ENCODE measurements at places on chromosomes 1 and 21.

- DNase-seq = no peak
Observed at GRCh38 chr1:79373481-79374125, 367.1 kb upstream of the ADGRL4 start.

- no peak for DNase-seq
Observed at GRCh38 chr1:243991650-243992049, 59.4 kb upstream of the ZBTB18 start.

GRCh38 chr1:155193275-155193990 lies 14.3 kb downstream of the THBS3 start:
- peak; percentile 94 for DNase-seq

DNA sequence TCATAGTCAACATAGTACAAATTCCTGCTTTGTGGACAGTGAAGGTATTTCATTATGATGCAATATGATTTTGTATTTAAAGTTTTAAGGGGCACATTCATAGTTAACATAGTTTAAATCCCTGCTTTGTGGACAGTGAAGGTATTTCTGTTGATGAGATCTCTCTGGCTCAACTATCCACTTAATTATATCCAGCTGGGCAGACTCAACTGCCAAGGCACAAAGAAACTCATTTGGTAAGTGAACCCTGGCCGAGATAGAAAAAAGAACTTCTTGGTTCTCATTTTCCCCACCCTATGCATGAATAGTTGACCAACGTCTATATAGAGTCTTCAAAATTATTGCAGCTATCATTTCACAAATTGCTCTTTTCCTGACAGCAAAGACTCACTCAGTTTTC lies 1194.6 kb downstream of the NCAM2 start:
- no peak for DNase-seq

DNA sequence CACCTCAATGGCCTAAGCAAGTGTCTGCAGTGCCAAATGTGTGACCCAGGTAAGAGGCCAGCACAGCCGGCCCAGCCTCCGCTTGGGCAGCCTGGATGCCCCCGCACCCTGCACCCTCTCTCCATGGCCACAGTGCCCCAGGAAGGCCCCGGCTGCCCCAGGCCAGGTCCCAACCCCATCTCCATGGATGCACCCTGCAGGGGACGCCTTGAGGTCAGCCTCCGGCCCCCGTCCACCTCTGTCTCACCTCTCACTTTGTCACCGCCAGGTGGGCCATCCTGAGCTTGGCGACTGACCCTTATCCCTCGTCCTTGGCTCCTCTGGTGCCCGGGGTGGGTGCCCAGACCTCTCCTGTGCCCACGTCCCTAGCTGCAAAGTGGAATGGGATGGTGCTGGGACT lies 2.2 kb downstream of the TNFRSF14 start:
- no peak for DNase-seq

DNA sequence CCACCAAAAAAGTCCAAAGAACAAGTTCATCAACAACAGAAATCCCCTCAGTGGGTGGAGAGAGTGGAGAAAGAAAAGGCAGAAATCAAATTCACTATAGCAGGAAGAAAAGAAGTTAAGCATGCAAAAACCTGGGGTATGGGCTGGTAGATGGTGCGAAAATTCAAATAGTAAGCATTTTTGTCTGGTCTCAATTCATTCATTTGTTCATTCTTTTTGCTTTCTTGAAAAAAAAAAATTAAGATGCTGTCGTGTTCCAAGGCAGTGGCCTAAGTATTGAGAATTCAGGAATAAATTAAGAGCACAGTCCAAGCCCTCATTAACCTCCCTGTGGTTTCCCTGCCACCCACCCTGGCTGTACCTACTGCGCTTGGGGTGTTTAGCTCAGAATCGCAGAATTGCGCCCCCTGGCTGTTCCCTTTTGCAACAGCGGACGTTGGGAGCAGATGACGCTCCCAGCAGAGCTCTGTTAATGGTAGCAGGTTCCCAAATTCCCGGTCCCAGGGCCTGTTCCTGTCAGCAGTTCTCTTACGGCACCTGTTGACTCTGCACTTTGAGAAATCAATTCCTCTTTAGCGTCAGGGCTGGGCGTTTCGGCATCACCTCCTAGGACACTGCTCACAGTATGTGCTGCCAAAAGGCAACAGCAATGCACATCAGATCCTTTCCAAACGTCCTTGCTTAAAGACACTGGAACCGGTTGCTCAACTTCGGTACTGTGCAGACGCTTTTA lies 34.0 kb upstream of the SSX2IP start:
- DNase-seq = no peak

DNA sequence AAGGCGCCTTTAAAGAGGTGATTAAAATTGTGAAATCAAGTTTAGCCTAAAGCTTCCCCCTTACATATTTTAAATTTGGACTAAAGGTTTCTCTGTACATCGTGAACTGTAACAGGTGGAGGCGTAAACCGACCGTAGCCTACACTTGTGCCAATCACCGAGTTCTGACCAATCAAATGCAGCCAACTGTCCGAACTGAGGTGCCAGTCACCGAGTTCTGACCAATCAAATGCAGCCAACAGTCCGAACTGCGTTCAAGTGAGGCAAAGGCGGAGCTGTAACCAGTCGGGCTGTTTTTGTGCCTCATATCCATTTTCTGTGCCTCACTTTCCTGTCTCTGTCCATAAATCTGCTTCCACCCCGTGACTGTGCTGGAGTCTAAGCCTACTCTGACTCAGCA lies 7.4 kb downstream of the TFF1 start:
- DNase-seq = no peak

GRCh38 chr1:27519331-27520258 lies 29.6 kb upstream of the WASF2 start:
- DNase-seq = no peak

DNA sequence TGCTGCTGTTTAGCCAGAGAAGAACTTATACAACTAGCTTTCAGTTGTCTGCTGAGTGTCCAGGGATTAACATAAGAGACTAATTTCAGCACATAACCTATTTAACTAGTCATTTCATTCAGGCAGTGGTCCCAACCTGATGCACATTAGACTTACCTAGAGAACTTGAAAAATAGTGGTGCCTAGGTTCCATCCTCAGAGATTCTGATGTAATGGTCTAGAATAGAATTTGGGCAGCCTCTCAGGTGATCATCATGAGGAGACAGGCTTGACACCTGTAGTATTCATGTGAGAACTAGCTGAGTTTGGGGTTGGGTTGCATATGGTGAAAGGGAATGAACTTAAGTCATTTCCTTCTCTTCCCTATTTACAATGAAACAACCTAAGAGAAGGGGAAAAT lies 24.8 kb downstream of the CNST start:
- DNase-seq = no peak

GRCh38 chr1:111535256-111536191 lies 32.1 kb upstream of the ADORA3 start:
- DNase-seq = no peak

GRCh38 chr1:21663248-21663950 lies 5.8 kb downstream of the RAP1GAP start:
- no peak for DNase-seq

GRCh38 chr1:41383094-41383852 lies 22.0 kb downstream of the FOXO6 start:
- DNase-seq = peak; percentile 80

DNA sequence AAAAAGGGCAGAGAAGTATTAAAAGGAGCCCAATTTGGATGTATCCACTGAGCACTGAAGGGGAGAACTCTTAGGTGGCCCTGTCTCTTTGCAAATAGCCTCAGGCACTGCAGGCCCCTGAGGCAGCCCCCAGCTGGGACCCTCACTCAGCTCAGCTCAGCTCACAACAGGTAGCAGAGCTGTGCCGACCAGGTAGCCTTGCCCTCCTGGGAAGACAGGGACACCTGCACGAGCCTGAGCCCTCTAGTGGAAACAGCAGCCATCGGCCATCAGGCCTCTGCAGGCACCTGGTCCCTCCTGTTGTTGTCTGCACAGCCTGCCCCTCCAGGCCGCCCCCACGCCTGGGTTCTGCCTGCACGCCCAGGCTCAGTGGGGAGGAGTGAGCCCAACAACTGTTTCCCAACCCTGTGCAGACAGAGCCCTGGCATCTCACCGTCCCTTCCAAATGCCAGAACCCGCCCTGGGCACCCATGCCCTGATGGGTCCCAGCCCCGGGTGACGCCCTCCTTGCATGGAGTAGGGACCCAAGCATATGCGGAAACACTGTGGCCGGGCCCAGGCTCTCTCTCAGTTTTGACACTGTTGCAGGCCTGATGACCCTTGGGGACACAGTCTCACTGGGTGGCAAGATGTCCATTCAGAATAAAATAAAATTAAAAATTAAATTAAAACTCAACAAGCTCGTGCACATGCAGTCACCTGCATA lies 60.0 kb upstream of the AJAP1 start:
- no peak for DNase-seq

GRCh38 chr1:15350551-15351200 lies 59.0 kb upstream of the EFHD2 start:
- DNase-seq = no peak

DNA sequence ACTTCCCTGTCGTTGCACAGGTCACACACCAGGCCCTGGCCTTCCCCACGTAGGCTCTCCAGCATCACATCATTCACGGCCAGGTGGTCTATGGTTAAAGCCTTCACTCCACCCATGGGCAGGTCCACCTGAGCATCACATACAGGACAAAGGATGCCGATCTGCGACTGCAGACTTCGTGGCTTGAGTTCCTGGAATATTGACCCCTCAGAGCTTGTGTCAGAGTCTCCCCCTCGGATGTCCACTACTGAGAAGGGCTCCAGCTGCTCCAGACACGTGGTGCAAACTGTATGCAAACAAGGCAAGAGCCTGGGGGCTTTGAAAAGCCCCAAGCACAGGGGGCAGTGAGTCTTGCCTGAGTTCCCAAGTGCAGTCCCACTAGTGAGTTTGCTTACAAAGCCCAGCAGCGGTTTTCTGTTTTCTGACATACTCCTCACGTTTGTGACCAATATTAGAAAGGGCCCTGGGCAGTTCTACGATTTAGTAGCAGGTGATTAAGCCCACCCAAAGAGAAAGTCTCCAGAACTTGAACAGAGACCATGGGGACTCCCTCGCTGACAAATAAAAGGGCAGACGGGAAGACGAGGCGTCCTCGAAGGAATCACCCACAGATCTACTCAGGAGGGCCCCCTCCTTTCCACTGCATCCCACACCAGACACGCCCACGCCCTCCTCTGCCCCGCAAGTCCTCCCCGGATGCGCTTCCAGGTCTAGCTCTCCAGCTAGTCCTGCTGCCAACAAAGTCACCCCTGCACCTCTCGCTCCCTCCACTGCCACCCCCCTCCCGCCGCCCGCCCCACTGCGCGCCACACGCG lies 568 bp downstream of the TRIM45 start:
- DNase-seq = no peak

- no peak for DNase-seq
Observed at GRCh38 chr1:242784084-242784483, 259.6 kb upstream of the PLD5 start.

GRCh38 chr1:189567890-189568289 lies 909.8 kb downstream of the BRINP3 start:
- no peak for DNase-seq

DNA sequence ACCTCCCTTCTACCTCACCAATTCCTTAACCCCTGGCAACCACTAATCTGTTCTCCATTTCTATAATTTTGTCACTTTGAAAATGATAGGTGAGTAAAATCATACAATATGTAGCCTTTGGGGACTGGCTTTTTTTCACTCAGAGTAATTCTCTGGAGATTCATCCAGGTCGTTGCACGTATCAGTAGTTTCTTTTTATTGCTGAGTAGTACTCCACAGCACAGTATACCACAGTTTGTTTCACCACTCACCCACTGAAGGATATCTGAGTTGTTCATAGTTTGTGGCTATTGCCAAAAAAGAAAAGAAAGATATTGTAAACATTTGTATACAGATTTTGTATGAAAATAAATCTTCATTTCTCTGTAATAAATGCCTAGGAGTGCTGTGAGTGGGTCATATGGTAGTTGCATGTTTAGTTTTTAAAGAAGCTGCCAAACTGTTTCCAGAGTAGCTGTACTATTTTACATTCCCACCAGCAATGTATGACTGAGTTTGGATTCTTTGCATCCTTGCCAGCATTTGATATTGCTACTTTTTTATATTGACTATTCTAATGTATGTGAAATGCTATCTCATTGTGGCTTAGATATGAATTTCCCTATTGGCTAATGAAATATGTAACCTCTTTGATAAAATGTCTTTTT lies 3.7 kb downstream of the CHD1L start:
- DNase-seq = no peak

GRCh38 chr1:151905070-151905442 lies 4.3 kb downstream of the THEM4 start:
- DNase-seq = no peak

GRCh38 chr1:156677616-156678596 lies 699 bp upstream of the NES start:
- peak; percentile 95 for DNase-seq

DNA sequence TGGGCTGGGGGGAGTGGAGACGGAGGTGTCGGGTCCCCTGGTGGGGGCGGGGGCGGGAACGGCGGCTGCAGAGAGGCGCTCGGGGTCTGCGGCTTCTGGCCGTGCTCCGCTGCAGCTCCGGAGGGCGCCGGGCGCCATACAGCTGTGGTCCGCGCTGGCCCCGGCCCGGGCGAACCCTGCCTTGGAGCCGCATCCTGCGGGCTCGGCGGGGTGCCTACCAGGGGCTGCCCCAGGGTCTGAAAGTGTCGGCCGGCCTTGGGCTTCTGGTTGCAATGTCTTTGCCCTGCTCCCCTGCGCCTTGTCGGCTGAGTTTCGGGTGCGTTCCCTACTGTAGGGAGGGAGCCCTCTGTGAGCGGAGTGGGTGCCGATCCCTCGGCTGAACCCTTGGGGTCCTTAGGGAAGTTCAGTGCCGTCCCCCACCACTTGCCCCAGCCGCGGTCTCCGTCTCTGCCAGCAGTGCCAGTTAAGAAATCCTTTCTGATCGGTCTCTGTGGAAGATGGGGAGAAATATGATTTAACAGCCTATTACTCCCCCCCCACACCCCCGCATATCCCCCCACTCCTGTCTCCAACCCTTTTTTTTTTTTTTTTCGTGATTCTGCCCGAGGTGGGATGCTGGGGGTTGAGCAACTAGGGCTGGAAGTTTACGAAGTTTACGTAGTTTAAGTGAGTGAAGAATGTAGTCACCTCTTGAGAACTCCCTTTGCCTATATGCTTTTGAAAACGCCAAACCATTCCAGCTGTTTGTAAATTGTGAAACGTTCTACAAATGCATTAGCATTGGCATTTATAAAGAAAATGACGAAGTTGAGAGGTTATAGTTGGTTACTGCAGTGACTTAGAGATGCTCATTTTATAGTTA lies 588 bp downstream of the NEXN start:
- DNase-seq = peak; percentile 79

- DNase-seq = no peak
Observed at GRCh38 chr1:3075666-3076362, 6.8 kb downstream of the PRDM16 start.

GRCh38 chr21:45635271-45636151 lies 8.0 kb upstream of the PCBP3 start:
- no peak for DNase-seq

- no peak for DNase-seq
Observed at GRCh38 chr1:160891474-160891873, 6.5 kb upstream of the ITLN1 start.

Data from mesenchymal stem cell (in vitro differentiated cells and primary cell).